ENCODE measurements at places on chromosomes 1 and 21.

DNA sequence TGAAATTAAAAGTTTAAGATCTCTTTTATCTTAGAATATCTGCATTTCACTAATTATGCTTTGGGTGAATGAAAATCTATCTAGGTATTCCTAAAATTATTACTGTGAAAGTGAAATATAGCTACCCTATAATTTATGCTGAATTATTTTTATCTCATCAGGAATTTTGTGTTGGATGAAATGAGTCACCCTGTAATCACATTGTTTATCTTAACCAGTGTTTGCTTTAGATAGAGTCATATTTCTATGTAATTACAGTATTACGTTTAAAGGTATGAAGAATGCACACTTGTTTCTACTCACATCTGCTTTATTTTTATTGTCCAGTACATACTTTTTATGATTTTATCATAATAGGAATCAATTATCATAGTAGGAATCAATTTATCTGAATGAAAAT is 249.2 kb downstream of the NCAM2 start:
- H3K27me3 ChIP-seq: no peaks in the 10 kb centered on the region
- DNase-seq: no peak
- H3K4me1 ChIP-seq: no peaks in the 10 kb centered on the region
- no peak overlapping the region for H3K27ac ChIP-seq
- H3K36me3 ChIP-seq: no peaks in the 10 kb centered on the region

GRCh38 chr1:4530166-4530785 is 124.1 kb upstream of the AJAP1 start:
- H3K27ac ChIP-seq: no peak overlapping the region
- H3K36me3 ChIP-seq: no peaks in the 10 kb centered on the region
- H3K27me3 ChIP-seq: no peaks in the 10 kb centered on the region

DNA sequence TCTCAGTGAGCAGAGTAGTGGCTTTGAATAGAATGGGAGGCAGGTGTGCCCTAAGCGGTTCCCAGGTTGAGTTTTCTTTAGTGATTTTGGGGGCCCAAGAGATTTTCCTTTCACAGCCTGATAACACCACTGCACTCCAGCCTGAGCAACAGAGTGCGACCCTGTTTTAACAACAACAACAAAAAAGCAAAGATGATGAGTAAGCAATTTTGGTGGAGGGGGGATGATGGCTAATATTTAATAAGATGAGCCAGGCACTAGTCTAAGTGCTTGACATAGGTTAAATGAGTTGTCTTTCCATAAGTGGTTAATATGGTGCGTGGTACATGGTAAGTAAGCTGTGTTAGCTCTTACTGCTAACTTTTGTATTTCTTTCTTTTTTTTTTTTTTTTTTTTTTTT is 2.0 kb downstream of the RNPEP start:
- no peak overlapping the region for H3K27ac ChIP-seq
- no peaks in the 10 kb centered on the region for H3K27me3 ChIP-seq
- no peak overlapping the region for H3K4me3 ChIP-seq
- DNase-seq: no peak
- H3K4me1 ChIP-seq: peaks cover 4% of the 10 kb centered on the region

DNA sequence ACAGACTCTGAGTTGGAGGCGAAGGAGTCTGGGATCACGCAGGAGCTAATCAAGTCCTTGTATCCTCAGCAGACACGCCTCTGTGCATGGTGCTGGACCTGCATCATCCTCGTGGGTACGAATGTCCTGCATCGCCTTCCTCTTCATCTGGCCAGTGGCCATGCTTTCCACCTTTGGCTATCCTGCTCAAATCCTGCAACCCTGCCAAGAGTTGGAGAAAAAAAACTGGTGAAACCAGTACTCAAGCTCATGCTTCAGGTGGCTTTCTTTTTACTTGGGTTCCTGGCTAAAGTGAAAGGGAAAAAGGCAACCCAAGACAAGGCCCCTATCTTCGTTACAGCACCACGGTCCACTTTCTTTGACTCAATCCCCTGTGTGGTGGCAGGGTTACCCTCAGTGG is 8.9 kb downstream of the SETSIP start:
- peaks cover 2% of the 10 kb centered on the region for H3K4me1 ChIP-seq
- no peak overlapping the region for H3K4me3 ChIP-seq
- H3K27ac ChIP-seq: no peak overlapping the region
- no peaks in the 10 kb centered on the region for H3K36me3 ChIP-seq
- no peaks in the 10 kb centered on the region for H3K27me3 ChIP-seq
- DNase-seq: no peak

- no peak overlapping the region for H3K4me3 ChIP-seq
- DNase-seq: peak; percentile 41
- H3K4me1 ChIP-seq: peaks cover 7% of the 10 kb centered on the region
- no peak overlapping the region for H3K27ac ChIP-seq
Observed at GRCh38 chr1:91617285-91617765, 116.7 kb downstream of the CDC7 start.

- no peaks in the 10 kb centered on the region for H3K27me3 ChIP-seq
- H3K4me1 ChIP-seq: no peaks in the 10 kb centered on the region
- no peak overlapping the region for H3K27ac ChIP-seq
- no peak overlapping the region for H3K4me3 ChIP-seq
Observed at GRCh38 chr1:221886743-221887414, 145.0 kb upstream of the DUSP10 start.

DNA sequence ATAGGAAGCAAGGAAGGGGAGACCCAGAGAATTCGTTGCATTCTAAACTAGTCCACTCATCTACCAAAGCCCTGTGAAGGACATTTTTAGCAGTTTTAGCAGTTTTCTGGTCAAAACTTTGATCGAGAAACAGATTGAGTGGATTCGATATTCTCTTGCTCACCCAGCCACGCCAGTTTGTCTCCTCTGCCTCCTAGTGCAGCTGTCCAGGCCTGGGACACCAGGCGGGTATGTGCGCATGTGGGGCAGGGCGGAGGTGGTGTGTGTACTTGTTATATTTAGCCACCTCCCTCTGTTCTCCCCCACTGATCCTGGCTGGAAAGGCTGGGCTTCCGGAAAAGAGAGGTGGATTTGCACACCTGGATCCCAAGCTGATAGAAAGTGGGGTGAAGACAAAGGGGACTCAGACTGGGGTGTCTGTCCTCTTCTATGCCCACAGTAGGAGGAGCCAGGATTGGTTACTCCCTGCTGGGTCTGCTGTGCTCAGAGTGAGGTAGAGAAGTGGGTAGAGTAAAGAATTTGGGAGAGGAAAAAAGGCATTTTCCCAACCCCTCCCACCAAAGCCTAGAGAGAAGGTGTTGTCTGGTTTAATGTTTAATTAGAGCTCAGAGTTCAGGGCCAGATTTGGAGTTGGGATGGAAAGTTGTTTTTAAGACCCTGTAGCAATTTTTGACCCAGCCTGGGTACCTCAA is 3.8 kb downstream of the LMNA start:
- H3K4me3 ChIP-seq: no peak overlapping the region
- H3K27ac ChIP-seq: no peak overlapping the region
- no peaks in the 10 kb centered on the region for H3K36me3 ChIP-seq
- H3K4me1 ChIP-seq: no peaks in the 10 kb centered on the region
- DNase-seq: no peak

- no peaks in the 10 kb centered on the region for H3K4me1 ChIP-seq
- H3K27ac ChIP-seq: no peak overlapping the region
- DNase-seq: no peak
- no peaks in the 10 kb centered on the region for H3K36me3 ChIP-seq
Observed at GRCh38 chr1:111605576-111605975, 14.0 kb upstream of the RAP1A start.

GRCh38 chr1:43035821-43036741 is 77.4 kb upstream of the SLC2A1 start:
- H3K36me3 ChIP-seq: no peaks in the 10 kb centered on the region
- peak; percentile 50 for DNase-seq
- H3K4me1 ChIP-seq: peaks cover 10% of the 10 kb centered on the region

- no peaks in the 10 kb centered on the region for H3K27me3 ChIP-seq
- H3K36me3 ChIP-seq: no peaks in the 10 kb centered on the region
- no peaks in the 10 kb centered on the region for H3K4me1 ChIP-seq
Observed at GRCh38 chr1:61570191-61570590, 154.8 kb downstream of the TM2D1 start.

GRCh38 chr1:244276646-244277045 is 175.1 kb downstream of the ADSS2 start:
- no peak for DNase-seq
- no peaks in the 10 kb centered on the region for H3K4me1 ChIP-seq
- H3K4me3 ChIP-seq: no peak overlapping the region

DNA sequence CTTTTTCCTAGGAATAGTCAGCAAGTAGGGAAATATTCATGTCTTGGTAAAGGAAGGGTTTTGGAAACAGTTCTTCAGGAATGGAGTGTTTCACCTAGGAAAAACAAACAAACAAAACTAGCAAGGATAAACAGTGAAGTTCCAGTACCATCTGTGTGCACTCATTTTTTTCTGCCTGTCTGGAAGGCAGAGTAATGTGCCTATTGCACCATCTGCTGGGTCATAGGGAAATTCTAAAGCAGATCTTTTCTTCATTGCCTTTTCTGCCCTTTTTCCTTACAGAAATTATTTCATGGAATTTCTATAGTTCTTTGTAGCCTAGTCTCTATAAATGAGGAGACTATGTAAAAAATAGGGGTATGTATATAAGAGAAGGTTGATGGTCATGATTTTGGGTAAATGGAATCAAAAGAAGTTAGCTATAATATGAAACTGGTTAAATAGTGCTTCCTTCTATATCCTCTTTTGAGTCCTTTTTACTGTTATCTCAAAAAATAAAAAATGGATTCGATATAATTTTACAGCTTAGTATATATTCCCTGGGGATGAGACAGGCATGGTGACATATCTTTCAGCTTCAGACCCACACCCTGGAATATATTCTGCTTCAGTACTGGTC is 3.4 kb upstream of the HRNR start:
- no peaks in the 10 kb centered on the region for H3K36me3 ChIP-seq
- H3K27ac ChIP-seq: no peak overlapping the region
- no peaks in the 10 kb centered on the region for H3K4me1 ChIP-seq
- DNase-seq: no peak
- no peak overlapping the region for H3K4me3 ChIP-seq

DNA sequence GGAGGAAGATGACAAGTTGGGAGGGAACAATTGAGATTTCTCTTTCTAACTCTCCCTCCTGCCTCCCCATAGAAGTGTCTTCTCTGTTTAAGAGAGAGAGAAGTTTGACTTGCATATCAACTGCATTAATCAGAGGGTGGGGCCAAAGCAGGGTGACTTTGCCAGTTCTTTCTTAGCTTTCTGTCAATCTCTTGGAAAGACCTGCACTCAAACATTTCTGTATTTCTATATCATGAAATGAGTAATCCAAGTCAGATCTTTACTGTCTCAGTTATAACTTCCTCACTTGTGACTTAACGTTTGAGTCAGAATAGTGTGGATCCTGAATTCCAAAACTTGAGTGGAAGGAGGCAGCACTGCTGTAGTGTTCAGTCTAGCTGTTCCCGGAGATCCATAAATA is 180.8 kb upstream of the KCNK2 start:
- DNase-seq: no peak
- no peak overlapping the region for H3K4me3 ChIP-seq
- no peak overlapping the region for H3K27ac ChIP-seq
- no peaks in the 10 kb centered on the region for H3K4me1 ChIP-seq
- no peaks in the 10 kb centered on the region for H3K27me3 ChIP-seq

GRCh38 chr1:205325334-205325884 is 3.9 kb upstream of the NUAK2 start:
- H3K27ac ChIP-seq: peak overlapping the region; percentile 32
- no peaks in the 10 kb centered on the region for H3K36me3 ChIP-seq
- no peaks in the 10 kb centered on the region for H3K27me3 ChIP-seq

DNA sequence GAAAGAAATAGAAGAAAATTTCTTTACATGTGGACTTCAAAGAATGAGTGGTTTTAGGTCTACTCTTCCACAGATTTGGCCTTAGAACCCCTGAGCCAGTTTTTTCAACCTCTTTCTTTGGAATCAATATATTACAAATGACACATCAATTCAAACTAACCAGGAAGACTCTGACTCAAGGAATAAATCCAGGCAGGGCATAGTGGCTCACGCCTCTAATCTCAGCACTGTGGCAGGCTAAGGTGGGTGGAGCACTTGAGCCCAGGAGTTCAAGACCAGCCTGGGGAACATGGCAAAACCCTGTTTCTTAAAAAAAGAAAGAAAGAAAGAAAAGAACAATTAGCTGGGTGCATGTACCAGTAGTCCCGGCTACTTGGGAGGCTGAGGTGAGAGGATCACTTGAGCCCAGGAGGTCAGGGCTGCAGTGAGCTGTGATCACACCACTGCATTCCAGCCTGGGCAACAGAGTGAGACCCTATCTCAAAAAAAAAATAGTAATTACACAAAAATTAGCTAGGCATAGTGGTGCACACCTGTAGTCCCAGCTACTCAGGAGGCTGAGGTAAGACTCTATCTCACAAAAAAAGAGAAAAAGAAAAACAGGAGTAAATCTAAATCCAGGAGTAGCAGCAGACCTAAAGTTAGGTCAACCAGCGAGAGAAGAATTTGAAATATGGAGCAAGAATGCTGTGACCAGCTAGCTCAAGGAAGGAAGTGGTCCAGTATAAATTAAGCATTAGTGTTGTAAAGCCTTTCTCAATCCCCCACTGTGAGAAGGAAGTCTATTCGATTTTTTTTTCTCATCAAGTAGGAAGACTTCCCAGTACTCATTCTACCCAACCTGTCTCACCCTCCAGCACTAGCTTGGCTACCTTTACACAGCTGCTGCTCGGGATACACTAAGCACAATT is 1.9 kb downstream of the SORT1 start:
- DNase-seq: no peak
- H3K36me3 ChIP-seq: no peaks in the 10 kb centered on the region
- H3K27ac ChIP-seq: no peak overlapping the region
- H3K4me1 ChIP-seq: peaks cover 10% of the 10 kb centered on the region
- H3K4me3 ChIP-seq: no peak overlapping the region

- no peak overlapping the region for H3K4me3 ChIP-seq
- H3K4me1 ChIP-seq: no peaks in the 10 kb centered on the region
- DNase-seq: no peak
- H3K27ac ChIP-seq: no peak overlapping the region
Observed at GRCh38 chr1:91804546-91805023, 81.4 kb downstream of the TGFBR3 start.

DNA sequence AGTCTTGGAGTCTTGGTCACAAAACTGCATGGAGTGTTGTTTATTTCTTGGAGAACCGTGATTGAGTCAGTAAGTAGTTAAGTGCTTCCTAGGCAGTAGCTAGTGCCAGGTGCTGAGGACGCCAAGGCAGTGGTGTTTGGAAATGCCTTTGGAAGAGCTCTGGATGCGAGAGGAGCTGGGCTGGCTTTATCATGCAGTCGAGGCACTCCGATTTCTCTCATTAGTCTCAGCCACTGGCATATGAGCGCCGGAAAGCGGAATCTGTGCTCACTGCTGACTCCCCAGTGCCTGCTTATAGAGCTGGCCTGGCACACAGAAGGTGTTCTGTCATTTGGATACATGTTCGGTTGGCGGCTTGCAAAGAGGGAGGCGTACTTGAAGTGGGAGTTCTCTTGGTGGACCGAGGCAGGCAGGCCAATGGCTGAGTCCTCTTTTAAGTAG is 3.6 kb downstream of the TENT5C start:
- peaks cover 14% of the 10 kb centered on the region for H3K27me3 ChIP-seq
- no peak overlapping the region for H3K27ac ChIP-seq
- H3K36me3 ChIP-seq: no peaks in the 10 kb centered on the region
- peaks cover 12% of the 10 kb centered on the region for H3K4me1 ChIP-seq

- no peaks in the 10 kb centered on the region for H3K27me3 ChIP-seq
- no peak overlapping the region for H3K27ac ChIP-seq
- H3K4me3 ChIP-seq: no peak overlapping the region
Observed at GRCh38 chr1:225329041-225329440, 98.8 kb downstream of the LBR start.

- H3K4me1 ChIP-seq: no peaks in the 10 kb centered on the region
- H3K4me3 ChIP-seq: no peak overlapping the region
- no peak overlapping the region for H3K27ac ChIP-seq
- no peaks in the 10 kb centered on the region for H3K27me3 ChIP-seq
- DNase-seq: no peak
Observed at GRCh38 chr1:161986328-161986727, 37.3 kb downstream of the OLFML2B start.

GRCh38 chr1:111212634-111213335 is 12.3 kb upstream of the DENND2D start:
- H3K4me3 ChIP-seq: no peak overlapping the region
- H3K27me3 ChIP-seq: no peaks in the 10 kb centered on the region
- no peaks in the 10 kb centered on the region for H3K36me3 ChIP-seq
- no peak for DNase-seq
- no peak overlapping the region for H3K27ac ChIP-seq

Data from H1 (cell line).